ENCODE measurements at places on chromosomes 3 and 15. TPM values are rescaled to one million over a fixed set of nuclear protein-coding genes. Genes with fewer than 3 reads are reported as not detected.

DNA sequence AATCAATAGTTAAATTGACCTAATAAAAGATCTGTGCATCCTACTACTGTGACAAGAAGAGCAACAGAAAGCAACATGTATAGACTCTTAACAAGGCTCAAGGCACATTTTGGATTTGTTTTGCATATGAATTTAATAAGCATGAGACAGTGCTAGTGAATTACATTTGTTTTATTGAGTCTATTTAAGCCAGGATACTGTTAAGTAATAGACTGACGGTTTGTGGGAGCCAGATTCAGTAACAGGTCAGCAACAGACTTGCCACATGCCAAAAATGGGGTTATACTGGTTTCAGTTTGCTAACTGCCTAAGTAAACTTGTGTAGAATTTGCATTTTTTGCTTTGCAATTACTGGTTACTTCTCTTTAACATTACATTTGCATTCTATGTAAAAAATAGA lies 54.0 kb downstream of the MBNL1 start:
- DNase-seq = no peak

- peak; percentile 77 for DNase-seq
Measured at GRCh38 chr15:66387163-66388042, 691 bp downstream of the MAP2K1 start.

GRCh38 chr15:57451555-57451954 lies 75.2 kb downstream of the CGNL1 start:
- DNase-seq = no peak

DNA sequence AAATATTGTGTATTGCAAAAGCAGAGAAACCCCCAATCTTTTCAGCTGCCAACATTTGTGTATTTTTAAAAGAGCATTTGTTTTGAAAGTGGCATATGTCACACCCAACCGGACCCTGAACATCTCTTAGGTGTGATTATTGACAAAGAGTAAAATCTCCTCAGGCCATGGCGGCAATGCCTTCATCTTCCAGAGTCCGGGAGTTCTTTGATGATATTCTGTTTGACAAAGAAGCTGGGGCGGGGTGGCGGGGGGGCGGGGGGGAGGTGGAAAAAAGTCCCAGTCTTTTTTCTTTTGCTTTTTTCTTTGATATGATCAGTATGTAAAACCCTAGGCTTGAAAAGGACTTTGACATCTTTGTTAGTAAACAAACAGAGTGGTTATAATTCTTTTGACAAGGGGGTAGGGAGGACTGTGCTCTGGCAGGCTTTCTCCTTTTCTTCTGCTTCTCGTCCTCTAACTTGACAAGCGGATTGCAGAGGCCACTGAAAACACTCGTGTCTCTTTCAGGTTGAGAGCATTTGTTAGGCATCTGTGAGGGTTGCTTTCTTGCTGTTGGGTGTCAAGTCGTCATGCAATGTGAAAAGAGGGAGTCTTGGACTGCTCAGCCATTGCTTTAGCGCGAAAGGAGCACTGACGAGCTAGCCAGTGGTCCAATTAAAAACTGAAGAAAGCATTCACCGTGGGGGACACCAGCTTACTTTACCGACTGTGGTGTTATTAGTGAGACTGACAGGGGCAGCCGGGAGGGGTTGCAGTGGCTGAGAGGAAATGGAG lies 243.2 kb downstream of the NSUN3 start:
- no peak for DNase-seq

DNA sequence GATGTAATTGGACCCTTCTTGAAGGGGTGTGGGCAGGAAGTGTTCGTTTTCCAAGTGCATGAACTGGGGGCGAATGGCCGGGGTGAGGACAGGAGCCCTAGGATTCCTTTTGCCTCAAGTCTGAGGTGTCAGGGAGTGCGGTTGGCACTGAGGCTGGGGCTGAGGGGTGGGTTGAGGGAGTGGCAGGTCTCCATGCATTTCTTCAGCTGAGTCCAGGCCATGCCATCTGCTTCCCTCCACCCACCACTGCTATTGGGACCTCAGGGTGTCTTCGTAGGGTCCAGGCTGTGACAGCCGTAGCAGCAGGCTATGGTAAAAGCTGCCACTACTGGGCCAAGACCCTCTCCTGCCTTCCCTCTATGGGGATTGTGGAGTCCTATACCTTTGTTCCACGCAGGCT lies 25.6 kb upstream of the TSPAN3 start:
- DNase-seq = no peak

The LYZL4 gene
- total RNA-seq = not detected

The TPRG1 gene
- total RNA-seq = 12.7 TPM

The PRSS50 gene
- 0.13 TPM for total RNA-seq

The SEMA4B gene
- total RNA-seq = 55.9 TPM

Data from sciatic nerve (tissue), 2 donors.